ENCODE measurements at places on chromosomes 1 and 21.

DNA sequence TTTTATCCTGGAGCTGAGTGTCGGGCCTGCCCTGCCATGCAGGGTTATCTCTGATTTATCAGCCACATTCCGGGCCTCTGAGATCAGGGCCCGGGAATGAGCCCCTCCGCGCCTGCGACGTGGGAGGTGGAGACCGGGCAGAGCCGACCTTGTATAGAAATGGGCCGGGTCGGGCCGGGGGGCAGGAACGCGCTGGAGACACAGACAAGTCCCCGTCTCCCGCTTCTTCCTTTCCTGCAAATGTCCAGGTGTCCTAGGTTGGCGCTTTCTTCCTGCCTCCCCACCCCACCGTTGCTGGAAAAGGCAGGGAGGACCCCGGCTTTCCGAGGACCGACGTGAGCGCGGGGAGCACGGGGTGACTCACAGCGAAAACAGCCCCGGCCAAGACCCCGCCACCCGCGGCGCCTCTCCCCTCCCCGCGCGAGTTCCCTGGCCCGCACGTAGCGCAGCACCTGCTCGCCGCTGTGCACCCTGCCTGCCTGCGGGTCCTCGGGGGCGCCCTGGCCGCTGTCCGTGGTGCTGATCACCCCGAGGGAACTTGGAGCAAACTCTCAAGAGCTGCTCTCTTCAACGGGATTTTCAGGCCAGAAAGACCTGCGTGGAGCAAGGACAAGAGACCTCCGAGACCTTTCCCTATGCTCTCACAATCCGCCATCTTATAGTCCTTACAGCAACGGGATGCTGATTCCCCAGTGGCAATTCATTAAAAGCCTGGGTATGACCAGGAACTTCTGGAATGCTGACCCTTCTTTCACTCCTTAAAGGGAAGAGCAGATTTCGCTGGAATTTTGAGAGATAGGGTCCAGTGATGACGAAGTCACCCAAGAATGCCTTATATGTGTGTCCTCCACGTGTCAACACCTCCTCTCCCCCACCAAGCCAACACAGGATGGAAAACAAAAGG is 475 bp upstream of the NPPB start:
- DNase-seq: no peak

DNA sequence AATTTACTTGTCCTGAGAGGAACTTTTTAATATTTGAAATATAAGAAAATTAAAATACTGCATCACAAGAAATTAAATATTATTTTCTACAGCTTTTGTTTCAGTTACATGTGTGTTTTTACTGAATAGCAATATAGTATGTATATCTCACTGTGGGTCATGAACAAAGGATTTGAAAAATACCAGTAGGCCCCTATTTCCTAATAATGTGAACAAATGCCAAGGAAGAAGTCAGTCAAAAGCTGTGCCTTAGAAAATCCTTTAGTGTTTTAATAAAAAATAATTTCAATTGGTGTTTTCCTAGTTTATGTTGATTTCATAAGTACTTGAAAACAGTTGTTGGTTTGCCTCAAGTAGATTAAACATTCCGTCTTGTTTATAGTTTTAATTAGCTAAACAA is 46.7 kb downstream of the SMYD3 start:
- no peak for DNase-seq

DNA sequence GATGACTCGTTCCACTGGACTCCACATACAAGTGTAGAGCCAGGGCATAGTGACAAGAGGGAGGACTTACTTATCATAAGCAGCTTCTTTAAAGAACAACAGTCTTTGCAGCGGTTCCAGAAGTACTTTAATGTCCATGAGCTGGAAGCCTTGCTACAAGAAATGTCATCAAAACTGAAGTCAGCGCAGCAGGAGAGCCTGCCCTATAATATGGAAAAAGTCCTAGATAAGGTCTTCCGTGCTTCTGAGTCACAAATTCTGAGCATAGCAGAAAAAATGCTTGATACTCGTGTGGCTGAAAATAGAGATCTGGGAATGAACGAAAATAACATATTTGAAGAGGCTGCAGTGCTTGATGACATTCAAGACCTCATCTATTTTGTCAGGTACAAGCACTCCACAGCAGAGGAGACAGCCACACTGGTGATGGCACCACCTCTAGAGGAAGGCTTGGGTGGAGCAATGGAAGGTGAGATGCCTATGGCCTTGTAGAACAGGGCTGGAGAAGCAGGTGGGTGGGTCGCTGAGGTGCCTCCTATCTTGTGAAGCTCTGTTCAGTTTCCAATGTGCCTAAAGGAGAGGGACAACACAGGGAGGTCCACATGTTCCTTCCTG is 12.1 kb downstream of the MIA3 start:
- DNase-seq: no peak

DNA sequence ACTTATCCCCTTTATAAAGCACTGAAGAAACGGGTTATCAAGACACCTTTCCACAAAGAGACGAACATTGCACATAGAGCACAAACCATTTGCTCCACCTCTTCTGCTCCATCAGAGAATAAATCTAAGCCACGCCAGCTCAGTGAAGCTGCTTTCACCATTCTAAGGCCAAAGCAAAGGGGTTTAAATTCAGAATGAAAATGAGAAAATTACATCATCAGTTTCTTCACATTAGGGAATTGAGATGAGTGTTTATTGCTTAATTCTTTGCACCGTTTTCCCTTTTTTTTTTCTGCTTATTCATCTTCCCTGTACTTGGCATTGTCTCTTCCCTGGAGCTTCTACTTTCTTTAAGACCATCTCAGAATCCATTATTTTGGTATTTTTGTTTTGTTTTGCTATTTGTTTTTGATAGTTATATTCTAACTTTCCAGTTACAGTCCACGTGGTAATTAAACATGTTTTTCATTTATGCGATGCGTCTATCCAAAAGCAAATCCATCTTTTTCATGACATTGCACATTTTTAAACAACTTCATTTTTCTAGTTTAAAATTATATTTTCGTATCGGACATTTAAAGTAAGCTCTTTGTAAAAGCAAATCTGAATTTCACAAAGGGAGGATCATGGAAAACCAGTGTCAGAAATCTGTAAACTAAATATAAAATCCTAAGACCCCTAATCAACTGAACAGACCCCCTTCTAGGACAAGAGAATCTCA is 1.9 kb upstream of the OR2T34 start:
- DNase-seq: no peak

- no peak for DNase-seq
Observed at GRCh38 chr1:170254371-170254770, 108.6 kb downstream of the NTMT2 start.
